Skin of body (tissue), 3 donors: ENCODE measurements at places on chromosomes 5 and 9. TPM values are rescaled to one million over a fixed set of nuclear protein-coding genes. Genes with fewer than 3 reads are reported as not detected.

- DNase-seq, result no peak
Measured at GRCh38 chr9:100099722-100100042, 639 bp downstream of the INVS start.

Gene PCDHGA7
- total RNA-seq, result 3.5 TPM

Gene FEM1C
- 32.7 TPM for total RNA-seq

Gene TAF11L10
- total RNA-seq, result not detected

DNA sequence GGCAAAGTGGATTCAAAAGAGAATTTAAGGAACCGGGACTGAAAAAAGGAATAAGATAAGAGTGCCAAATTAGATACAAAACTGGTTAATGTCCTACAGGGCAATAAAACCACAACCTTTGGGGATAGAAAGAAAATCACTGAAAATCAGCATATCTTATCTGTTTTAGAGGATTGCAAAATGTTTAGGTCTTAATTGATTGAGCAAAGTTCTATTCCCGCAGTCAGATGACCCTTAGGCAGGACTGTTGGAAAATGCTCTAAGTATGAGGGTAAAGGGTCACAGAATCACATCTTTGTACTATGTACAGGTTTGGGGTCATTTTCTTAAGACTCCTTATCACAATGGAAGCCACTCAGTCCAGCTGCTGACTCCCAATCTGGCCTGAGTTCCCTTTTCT is 129.0 kb downstream of the GABBR2 start:
- DNase-seq, result no peak

Gene TRPM6
- total RNA-seq, result 2.3 TPM
